Osteoblast (primary cell): ENCODE measurements at places on chromosomes 7 and 10. TPM values are rescaled to one million over a fixed set of nuclear protein-coding genes. Genes with fewer than 3 reads are reported as not detected.

The HELLS gene
- total RNA-seq, result 5.8 and 9.4 TPM in 2 replicates

The FAM25C gene
- not detected in 2 replicates for total RNA-seq

GRCh38 chr10:49115015-49115795 lies at the start of gene VSTM4:
TSS of gene VSTM4 (minus strand) at chr10:49115522. CDS start at chr10:49115485, 37 bp downstream.
- DNase-seq, result peak; percentile 97

GRCh38 chr10:110972231-110973134 lies 53.1 kb downstream of the SHOC2 start:
- DNase-seq, result no peak

DNA sequence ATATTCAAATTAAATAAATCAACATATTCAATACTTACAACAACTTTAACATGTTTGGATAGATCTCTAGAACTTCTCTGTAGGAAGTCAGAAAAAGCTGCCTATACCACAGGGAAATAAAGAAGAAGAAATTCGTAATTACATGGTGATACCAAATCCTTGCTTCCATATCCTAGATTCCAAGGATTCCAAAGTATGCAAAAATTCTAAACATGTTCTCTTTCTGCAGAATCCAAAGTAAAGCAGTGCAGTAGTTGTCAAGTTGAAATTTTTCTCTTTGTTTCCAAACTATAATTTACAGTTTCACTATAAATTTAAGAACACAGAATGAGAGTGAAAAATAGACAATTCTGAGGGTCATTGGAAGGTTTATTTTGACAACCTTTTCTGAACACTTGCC lies 233.7 kb upstream of the PTN start:
- DNase-seq, result no peak

DNA sequence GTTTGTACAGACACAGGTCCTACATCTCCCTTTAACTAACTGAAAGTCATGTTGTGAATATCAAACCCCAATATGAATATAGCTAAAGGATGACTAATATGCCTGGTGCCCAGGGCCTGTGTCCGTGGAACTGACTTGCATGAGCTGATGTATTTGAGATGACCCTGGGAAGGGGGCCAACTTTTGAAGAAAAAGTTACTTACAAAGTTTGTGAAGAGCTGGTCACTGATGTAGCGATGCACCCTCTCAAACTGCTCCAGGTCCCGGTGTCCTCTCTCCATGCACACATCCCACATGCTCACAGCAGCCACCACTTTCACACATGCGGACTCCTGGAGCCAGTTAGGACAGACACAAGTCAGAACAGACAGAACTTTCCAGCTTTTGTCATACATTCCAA lies 106.2 kb downstream of the ABCC2 start:
- DNase-seq, result peak; percentile 95
